ENCODE measurements at places on chromosomes 11 and 22.

GRCh38 chr11:93288767-93289166, 41.8 kb upstream of the DEUP1 start:
- no peak for DNase-seq

- no peak for DNase-seq
Observed at GRCh38 chr11:127789927-127790326, 789.4 kb upstream of the KIRREL3 start.

DNA sequence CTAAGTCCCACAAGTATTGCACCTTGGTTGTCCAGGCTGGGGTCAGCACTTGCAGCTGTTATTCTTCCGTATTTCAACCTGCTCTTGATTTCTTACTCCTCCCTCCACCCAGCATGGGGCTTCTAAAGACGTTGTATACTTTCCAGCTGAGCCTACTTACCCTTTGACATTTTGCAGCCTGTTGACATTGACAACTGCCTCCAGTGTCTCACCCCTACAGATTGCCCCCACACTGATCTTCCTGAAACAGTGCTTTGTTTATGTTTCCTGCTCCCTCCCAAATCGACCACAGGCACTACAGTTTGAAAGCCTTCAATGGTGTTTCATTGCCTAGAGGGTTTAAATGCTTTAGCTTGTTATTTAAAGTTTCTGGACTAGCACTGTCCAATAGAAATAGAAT, 56.6 kb downstream of the FAM83F start:
- no peak for DNase-seq

DNA sequence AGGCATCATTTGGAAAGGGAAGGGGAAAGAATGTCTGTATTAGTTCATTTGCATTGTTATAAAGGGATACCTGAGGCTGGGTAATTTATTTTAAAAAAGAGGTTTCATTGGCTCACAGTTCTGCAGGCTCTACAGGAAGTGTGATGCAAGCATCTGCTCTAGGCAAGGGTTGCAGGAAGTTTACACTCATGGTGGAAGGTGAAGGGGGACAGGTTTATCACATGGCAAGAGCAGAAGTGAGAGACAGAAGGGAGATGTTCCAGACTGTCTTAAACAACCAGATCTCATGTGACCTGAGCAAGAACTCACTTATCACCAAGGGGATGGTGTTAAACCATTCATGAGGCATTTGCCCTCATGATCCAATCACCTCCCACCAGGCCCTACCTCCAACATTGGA, 90.6 kb downstream of the CCDC83 start:
- DNase-seq = no peak

GRCh38 chr22:35377735-35378134, 3.2 kb upstream of the HMOX1 start:
- no peak for DNase-seq

- DNase-seq = no peak
Observed at GRCh38 chr11:16312233-16312765, 44.0 kb downstream of the SOX6 start.

DNA sequence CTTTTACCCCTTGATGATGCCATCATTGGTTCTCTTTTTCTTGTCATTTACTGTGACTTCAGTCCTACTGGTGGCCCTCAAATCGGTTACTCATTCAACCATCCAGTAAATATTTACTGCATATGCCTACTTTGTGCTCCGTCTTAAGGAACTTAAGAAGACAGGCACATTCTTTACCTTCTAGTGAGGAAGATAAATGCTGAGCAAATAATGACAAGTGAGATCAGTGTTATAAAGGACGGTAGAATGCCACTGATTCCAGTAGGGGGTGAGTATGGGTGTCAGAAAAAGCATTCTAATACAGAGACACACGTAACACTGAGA, 1.6 kb downstream of the ANKRD42 start:
- DNase-seq = no peak

DNA sequence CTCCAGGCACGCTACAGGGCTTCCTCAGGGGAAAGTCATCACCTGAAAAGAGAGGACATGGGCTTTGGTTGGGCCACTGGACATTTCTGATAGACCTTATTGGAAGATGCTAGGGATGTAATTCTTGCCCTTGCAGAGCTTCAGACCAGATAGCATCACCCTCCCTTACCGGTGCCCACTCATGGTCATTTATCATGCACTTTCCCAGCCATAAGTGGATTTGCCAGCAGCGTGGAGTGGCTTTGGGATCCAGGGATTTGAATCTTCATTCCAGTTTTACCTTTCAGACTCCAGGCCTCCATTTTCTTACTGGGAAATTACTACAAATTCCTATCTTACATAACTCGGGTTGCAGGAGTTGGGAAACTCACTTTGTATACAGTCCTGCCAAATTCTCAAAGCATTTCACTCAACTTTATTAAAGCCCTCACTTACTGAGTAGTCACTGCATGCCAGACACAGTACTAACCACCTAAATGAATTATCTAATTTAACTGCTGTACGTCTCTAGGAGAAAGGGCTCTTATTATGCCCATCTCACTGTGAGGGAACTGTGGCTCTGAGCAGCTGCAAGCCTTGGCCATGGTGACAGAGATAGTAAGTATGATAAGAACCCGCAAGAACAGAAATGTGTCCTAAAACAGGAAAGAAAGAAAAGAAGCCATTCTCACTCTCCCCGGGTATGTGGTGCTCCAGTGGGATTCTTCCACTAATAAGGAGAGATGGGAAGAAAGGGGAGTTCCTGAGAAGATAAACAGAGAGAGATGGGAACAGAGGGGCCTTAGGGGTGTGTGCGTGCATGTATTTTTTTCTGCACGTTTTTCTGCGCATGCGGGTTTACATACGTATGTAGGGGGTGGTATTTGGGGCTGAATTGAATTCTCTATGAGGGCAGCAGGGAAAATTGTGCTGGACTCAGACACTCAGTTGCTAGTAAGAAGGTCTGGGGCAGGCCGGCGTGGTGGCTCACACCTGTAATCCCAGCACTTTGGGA, 9.7 kb downstream of the CHRM1 start:
- DNase-seq = no peak

DNA sequence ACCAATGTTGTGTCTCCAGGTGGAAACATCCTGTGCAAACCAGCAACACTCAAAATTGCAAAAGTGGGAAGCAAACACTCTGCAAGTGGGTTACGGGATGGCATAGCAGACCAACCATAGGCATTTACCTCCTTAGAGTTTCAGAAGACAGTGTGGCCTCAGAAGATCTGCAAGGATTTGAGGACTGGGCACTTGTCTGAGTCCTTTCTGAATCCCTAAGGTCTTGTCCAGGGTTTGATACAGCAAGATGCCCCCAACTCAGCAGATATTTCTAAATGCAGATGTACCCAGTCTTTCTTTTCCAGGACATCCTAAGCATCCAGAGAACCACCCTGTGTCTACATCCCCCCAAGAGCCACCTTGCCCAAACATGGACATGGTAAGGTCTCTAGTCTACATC, 51.7 kb upstream of the SHANK2 start:
- DNase-seq = no peak

GRCh38 chr22:35316751-35317150, 17.1 kb downstream of the TOM1 start:
- no peak for DNase-seq

DNA sequence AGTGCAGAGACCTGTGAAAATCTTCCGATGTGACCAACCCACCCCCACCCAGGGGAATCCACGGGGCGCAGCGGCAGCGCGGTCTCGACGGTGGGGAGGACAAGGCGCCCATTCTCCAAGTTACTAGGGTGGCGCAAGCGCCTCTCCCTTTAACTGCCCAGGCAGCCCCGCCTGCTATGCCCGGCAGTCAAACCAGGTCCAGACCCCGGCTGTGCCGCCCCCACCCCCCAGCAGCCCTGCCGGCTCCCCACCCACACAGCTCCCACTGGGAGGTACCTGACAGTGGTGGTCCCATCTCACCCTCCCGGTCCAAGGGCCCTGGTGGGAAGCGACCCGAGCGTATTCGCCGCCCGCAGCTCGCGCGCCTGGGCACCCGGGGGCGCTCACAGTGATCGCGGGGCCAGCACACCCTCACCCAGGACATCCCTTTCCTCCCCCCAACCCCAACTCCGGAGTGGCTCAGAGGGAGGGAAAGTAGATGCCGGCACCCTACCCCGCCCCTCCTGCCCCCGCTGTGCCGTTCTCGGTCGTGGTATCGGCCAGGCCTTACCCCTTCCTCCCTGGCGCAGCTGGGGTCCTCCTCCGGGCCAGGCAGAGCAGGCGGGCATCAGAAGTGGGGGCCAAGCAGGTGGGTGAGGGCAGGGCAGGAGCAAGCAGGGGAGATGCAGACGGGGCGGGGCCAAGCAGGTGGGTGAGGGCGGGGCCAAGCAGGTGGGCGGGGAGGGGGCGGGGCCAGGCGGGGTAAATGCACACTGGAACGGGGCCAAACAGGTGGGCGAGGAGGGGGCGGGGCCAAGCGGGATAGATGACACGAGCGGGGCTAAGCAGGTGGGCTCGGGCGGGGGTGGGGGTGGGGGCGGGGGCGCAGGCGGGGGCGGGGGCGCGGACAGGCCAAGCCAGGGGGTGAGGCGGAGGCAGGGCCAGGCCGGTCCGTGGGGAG, at the start of gene TRPM5:
Gene TRPM5, minus strand, starts transcription at position 634 of the 940 bp plus-strand sequence. CDS start 21,478 bp downstream, outside the sequence.
- no peak for DNase-seq

DNA sequence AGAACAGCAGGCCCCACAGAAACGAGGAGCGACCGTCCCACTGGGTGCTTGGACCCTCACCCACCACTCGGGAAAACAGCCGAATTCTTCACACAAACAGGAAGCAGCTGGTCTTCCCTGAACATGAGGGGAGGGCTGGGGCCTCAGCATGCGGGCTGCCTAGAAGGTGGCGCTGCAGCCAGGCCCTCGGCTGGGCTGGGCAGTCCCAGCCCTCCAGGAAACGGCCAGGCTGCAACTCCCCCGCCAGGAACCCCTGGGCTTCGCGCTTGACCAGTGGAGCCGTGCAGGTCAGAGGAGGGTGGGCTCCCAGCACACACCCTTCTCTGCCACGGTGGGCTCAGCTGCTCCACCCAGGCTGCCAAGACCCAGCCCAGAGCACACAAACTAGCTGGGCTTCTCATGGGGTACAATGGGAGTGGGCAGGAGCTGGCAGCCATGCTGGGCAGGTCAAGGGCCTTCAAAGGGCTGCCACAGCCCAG, 29.6 kb downstream of the IGF2 start:
- no peak for DNase-seq

DNA sequence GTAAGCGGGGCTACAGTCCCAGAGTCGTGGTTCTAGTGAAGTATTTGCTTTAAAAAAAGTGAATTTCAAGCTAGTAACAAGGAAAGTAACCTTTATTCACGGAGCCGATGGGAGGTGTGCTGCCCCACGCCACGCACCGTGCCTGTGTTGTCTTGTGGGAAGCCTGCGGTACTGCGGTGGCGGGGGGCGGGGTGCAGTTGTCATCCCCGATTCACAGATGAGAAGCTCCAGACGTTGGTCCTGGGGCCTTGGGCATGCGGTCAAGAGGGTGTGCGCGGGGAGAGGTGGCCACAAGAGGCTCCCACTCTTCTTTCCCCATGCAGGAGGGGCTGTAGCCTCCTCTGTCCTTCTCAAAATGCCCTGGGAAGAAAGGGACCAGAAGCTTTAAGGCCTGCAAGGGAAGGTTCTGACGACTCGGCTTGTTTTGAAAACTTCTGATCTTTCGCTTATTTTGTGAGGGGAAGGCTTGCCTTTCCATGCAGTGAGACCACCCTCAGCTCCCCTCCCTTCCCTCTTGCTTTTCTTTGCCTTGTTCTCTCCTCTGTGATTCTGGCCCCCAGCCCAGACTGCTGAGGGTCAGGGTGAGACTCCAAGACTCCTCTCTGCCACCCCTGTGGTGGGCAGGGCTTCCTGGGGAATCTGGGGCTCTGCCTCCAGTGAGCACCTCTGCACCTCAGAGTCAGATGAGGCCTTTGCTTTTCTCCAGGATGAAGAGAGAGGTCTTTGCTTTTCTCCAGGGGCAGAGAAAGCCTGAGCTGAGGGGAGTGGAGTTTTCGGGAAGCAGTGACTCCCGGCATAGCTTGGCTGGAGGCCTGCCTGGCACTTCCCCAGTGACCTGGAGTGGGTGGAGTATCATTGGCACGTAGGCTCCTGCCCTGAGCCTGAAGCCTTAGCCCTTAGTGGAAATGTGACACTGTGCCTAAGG, 6.2 kb downstream of the GLB1L3 start:
- no peak for DNase-seq

GRCh38 chr22:32444068-32444467, 20.2 kb downstream of the BPIFC start:
- DNase-seq = no peak

GRCh38 chr11:78318321-78319114, 99.1 kb downstream of the GAB2 start:
- no peak for DNase-seq

- DNase-seq = no peak
Observed at GRCh38 chr22:35155403-35156025, 89.6 kb downstream of the ISX start.

- no peak for DNase-seq
Observed at GRCh38 chr11:9609841-9610240, 36.4 kb downstream of the WEE1 start.

- no peak for DNase-seq
Observed at GRCh38 chr22:44920183-44920582, 89.6 kb downstream of the PHF21B start.

DNA sequence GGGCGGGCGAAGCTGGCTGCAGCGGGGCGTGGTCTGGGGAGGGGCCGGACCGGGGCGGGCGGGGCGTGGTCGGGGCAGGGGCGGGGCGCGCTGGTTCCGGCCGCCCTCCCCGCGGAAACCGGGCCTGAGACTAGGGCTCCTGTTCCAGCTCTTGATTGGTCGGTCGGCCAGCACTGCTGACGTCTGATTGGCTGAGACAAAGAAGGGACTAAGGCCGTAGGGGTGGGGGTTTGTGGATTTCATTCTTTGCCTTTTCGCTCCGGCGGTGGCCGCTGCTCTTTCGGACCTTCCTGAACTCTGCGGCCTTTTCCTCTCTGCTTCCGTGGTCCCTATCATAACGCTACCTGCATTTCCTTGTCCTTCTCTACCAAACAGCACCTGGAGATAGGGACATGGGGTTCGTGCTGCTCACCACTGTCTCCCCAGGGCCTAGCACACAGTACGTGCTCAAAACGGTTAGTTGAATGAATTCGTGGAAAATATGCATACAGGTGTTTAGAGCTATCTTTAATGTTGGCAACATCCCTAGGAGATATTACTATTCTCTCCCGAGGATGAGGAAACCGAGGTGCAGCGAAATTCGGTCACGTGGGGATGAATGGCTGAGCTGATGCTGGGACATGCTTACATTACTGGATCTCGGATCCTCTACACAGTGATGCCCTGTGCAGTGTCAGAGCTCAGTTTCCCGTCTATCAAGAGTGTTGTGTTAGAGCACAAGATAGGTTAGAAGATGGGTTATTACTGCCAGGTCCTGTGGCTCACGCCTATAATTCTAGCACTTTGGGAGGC, 62.8 kb downstream of the NFAM1 start:
- DNase-seq = peak; percentile 94

DNA sequence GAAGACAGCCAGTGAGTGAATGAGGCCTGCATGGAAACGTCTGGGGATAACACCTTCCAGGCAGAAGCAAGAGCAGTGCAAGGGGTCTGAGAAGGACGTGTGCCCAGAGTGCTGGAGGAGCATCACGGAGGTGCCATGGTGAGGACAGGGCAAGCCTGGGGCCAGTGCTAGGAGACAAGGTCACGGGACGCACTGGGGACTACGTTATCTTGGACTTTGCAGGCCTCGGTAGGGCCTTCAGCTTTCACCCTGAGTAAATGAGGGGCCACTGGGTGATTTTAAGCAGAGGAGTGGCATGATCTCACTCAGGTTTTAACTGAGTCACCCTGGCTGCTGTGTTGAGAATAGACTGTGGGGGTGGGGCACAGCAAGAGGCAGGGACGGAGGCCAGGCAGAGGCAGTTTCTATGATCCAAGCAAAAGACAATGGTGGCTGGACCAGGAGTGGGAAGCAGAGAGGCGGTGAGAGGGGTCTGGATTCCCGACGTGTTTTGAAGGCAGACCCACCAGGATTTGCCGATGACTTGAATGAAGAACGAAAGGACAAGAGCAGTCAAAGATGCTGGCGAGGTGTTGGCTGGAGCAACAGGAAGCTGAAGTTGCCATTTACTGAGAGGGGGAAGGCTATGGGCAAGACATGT, 102.7 kb upstream of the PARVA start:
- no peak for DNase-seq
